ENCODE measurements at places on chromosomes 7 and 10.
A peak's percentile ranks its signal among the peaks of the same experiment; 100 is the strongest.

DNA sequence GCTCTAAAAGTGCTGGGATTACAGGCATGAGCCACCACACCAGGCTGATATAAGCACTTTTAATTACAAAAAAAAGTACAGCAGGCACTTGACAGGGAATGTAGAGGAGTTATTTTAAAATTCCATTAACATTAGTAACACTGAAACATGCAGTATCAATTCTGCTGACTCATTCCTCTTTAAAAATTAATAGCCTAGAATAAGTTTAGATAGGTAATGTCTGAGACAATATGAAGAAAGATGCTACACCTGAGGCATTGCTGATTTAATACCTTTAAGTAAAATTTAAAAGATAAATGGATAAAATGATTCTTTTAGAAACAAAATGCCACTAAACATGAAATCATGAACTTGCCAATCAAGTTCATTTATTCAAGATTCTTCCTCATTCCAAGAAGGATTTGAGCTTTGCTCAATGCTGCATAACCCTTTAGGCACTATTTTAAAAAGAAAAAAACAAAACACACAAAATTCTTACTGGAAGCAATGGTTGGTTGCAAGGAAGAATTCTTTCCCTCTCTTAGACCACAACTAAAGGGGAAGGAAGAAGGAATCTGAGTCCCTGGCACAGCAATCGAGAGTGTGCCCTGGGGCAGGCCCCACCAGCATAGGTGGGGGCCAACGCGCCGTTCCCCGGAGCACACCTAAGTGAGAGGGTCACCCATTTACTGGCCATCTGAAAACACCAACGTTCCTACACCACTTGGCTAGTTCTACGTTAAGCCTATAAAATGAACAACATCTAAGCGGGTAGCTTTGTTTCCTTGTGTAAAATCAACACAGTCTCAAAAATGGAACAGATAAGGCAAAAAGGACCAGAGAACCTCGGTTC, 26.6 kb downstream of the ESYT2 start:
- DNase-seq: no peak

- no peak for DNase-seq
Observed at GRCh38 chr10:131022981-131023380, 288.5 kb downstream of the TCERG1L start.

GRCh38 chr7:152006336-152006735, 19.1 kb upstream of the GALNT11 start:
- DNase-seq: no peak

GRCh38 chr10:20041931-20042330, 225.7 kb downstream of the PLXDC2 start:
- DNase-seq: no peak

GRCh38 chr10:65196111-65196510, 1674.9 kb downstream of the REEP3 start:
- DNase-seq: no peak

GRCh38 chr10:11553773-11554381, 57.6 kb downstream of the USP6NL start:
- no peak for DNase-seq

- no peak for DNase-seq
Observed at GRCh38 chr7:89073776-89074175, 278.2 kb upstream of the TEX47 start.

DNA sequence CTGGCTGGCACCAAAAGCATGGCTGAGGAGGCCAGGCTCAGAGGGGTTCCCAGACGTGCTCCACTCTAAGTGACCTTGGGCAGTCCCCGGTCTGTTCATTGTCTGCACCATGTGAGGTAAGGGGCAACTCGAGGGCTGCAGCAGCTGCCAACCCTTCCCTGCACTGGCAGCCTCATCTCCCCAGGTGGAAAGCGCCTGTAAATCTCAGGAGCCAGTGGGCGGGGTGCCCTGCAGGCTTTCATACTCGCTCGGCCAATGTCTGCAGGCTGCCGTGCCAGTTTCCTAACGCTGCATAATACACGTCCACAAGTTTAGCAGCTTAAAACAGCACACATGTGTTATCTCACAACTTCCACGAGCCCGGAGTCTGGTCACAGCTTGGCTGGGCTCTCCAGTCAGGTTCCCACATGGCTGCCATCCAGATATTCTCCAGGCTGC, 12.6 kb upstream of the GDF10 start:
- no peak for DNase-seq

- no peak for DNase-seq
Observed at GRCh38 chr7:117997862-117998825, 124.9 kb upstream of the CTTNBP2 start.

DNA sequence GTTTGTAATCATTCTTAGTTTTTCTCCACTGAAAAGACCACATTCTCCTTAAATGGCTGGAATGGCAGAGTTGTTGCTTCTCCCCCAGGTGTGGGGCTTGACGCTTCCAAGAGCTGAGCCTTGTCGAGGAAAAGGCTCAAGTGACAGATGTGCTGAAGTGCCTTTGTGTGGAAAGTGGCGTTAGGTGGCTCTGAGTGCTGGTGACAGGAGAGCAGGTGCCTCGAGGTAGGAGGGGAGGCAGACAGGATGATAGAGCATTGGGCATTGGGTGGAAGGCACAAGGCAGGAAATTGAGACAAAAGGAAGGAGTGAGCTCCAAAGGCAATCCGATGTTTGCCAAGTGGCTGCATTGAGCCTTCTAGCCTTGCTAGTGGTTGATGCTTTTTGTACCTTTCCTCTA, 6.7 kb downstream of the KIAA1217 start:
- no peak for DNase-seq

GRCh38 chr10:27399871-27400270, 104.2 kb upstream of the RAB18 start:
- no peak for DNase-seq

DNA sequence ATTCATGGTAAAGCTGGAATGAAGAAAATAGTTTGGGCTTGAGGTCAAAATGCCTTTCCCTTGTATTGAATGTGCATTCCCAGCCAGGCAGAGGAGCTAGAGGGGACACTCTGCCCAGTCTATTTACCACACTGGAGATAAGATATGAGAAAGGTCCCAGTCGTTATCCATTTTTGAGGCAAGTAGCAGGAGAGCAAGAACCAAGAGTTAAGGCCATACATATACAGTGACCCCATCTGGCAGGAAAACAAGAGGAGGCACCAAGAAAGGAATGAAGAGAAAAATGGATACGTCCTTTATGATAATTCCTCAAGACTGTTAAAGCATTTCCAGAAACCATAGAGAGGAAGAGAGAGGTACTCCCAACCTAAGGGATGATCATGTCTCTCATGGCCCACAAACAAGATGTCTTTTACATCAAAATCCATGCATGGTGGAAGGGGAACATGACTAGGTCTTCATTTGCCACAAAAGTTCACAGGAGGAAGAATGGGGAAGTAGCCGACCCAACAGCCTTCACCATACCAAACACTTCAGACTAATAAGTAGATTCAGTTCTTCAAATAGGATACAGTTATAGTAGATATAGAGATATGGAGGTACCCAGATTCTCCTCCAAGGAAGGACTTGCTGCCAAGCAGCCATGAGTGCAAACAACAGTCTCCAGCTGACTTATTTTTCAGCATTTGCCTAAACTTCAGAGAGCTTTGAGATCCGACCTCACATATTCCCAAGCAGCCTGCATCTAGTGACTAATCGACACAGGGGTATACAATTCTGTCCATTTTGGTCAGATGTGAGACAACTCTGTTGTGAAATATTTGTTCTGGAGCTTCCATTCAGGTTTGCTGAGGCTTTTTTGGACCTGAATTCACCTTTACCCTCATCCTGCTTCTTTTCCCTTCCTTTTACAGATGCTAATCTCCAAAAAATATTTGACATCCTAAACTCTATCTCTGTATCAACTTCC, 61.1 kb upstream of the CCDC71L start:
- no peak for DNase-seq

- peak; percentile 37 for DNase-seq
Observed at GRCh38 chr7:78587443-78588044, 789.0 kb downstream of the PHTF2 start.

GRCh38 chr7:94509264-94509886, at the start of gene CASD1:
Gene CASD1 (plus strand): TSS chr7:94509809. CDS start chr7:94510085, 276 bp downstream.
- peak; percentile 14 for DNase-seq

DNA sequence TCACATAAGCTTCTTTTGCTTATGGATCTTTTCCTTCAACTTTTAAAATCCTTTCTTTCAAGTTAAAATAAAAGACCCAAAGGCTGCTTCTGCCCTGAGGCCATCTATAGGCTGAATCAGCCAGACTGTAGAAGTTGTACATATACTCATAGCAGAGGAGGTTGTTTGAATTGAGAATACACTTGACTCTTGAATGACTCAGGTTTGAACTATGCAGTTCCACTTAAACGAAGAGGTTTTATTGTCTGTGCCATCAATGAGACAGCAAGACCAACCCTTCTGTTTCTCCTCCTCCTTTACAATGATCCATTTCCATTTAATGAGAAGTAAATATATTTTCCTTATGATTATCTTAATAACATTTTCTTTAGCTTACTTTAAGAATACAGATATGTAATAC, 5.8 kb downstream of the ZNF365 start:
- DNase-seq: no peak

DNA sequence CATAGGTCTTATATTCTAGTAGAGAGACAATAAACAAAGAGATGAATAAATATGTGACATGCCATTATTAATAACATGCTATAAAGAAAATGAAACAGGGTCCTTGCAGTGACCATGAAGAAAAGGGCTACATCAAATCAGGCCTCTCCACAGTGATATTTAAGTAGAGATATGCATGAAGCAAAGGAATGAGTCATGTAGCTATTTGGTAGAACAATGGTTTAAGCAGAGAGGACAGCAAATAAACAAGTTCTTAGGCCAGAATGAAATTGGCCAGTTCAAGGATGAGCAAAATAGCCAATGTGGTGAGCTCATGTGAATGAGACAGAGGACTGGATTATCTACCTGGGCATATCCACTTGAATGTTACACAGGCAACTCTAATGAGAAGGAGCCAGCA, 172.2 kb upstream of the FERD3L start:
- DNase-seq: no peak

GRCh38 chr10:22034333-22034732, 30.8 kb upstream of the DNAJC1 start:
- no peak for DNase-seq

DNA sequence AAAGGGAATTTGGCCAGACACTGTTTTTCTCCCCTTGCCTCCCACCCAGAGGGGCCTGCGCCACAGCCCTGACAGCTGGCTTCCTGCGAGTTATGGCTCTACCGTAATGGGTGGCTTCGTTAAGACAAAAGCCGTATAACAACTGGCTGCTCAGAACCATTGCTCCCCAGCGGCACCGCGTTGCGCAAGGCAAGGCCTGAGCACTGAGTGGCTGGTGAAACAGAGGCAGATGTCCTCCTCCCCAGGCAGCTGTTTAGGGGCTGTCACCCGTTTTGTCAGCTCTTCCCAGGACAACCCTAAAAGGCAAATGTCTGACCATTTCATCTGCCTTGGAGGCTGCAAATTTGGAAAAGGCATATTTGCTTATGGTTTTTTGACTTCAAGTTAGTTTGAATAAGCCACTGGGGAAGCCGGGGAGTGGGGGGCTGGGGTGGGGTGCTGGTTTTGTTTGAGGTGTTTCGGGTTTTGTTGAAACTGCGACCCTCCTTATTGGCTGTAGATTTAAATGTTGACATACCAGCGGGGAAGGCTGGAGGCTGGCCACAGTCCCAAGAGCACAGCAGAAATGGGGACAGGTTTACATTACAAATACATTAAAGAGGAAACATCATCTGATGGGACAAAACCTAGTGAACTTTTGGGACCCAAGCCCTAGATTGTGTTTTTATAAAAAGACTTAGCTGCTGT, 681 bp upstream of the SPOCK2 start:
- no peak for DNase-seq

DNA sequence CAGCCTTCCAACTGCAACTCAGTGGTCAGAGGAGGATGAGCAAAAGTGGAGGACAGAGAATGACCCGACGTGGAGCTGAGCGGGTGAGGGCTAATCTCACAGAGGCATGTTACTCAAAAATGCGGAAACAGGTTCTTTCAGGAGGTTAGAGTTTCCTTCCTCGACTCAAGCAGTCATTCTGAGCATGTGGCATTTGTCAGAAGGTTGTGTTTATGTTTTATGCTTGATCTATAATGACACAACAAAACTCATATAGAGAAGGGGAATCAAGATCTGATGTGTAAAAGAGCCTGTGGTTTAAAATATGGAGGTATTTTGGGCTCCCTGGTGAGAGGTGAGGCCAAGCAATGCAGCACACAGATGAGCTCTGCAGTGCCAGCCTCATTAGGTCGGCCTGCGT, 311.4 kb downstream of the ADARB2 start:
- no peak for DNase-seq

- no peak for DNase-seq
Observed at GRCh38 chr10:127349737-127350136, 153.3 kb upstream of the INSYN2A start.

DNA sequence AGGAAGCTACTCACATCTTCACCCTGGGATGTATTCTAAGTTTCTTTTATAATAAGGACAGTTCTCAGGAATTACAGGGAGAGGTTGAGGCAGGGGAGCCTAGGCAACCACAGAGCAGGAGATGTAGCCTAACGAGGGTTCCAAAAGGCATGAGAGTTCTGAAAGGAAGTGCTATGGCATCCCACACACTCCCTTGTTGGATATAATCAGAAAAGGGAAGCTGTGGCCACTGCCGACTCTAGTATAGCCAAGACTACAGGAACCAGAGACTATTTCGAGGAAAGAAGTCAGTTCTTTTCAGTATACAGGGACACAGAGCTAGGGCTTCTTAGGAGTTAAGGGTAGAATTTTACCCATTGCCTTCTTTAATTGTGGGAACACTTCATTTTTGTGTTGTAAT, 11.0 kb downstream of the PRR15 start:
- DNase-seq: no peak

DNA sequence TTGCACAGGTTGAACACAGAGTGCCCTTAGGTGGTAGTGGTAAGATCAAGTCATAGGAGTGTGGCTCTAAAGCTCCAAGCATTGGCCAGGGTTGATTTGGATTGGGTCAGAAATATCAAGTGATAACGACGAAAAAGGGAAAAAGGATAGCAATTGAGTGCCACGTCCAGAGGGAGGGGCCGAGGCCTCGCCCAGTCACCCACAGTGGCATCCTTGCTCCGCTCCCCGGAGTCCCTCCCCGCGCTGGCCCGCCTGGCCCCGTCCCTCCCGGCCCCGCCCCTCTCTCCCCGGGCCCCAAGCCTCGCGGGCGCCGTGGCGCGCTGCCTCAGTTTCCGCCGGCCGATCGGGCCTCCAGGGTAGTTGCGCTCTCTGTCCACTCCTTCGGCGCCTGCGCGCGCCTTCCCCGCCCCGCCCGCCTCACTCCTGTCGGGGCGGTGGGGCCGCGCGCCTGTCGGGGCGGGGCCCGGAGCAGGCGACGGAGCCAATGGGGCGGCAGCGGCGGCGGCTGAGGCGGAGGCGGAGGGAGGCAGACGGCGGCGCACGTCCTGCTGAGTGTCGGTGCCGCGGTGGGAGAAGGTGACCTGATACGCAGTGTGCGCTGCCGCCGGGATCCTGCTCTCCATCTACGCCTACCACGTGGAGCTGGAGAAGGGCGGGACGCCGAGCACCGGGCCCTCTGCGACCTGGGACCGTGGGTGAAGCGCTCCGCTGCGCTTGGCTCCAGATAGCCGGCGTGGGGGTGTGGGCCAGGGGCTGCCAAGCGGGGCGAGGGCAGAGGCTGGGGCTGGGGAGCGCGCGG, 209.1 kb upstream of the ZNF722 start:
- DNase-seq: no peak

GRCh38 chr7:27179503-27180430, 5.3 kb downstream of the HOXA11 start:
- peak; percentile 71 for DNase-seq

- no peak for DNase-seq
Observed at GRCh38 chr10:3464760-3465405, 292.3 kb upstream of the PITRM1 start.
